ENCODE measurements at places on chromosomes 16 and 17.
A peak's percentile ranks its signal among the peaks of the same experiment; 100 is the strongest.

DNA sequence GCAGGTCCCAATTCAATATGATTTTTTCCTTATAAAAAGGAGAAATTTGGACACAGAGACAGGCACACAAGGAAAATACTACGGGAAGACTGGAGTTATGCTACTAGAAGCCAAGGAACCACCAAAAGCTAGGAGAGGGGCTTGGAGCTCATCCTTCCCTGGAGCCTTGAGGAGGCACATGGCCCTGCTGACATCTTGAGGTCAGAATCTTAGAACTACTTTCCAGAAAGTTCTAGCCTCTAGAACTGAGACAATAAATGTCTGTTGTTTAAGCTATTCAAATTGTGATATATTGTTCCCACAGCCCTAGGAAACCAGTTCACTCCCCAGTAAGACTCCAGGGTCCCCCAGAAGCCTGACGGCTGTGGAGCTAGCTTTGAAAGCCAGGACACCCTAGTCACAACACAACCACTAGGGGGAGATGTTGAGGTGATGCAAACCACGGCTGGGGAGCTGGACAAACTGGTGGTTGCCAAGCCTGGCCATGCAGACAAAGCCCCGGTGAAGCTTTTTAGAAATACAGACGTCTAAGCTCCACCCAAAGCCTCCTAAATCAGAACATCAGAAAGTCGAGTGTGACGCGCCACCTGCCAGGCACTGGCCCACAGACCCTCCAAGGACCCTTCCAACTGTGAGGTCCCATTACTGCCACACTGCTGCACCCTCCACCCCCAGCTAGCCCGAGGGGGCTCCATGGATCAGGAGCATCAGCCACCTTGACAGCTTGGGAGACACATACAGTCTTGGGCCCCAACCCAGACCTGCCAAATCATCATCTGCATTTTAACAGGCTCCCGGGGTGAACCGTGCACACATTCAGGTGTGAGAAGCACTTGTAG, 106.4 kb downstream of the SLC39A11 start:
- peak; percentile 64 for DNase-seq

GRCh38 chr17:64358261-64358788, 32.3 kb downstream of the PECAM1 start:
- DNase-seq = no peak

DNA sequence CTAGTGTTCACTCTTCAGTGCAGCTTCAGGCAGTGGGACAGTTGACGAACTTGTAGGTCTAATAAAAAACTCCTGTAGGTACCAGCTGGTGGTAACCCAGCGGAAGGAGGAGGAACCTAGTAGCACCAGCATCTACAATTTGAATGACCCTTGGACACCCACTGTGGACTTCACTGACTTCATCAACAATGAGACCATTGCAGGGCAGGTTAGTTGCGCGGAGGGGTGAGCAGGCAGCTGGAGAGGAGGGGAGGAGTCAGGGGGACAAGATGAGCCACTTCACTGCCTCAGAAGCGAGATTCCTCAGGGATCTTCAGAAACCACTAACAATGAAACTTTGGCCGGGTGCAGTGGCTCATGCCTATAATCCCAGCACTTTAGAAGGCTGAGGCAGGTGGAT, 22.3 kb downstream of the AOC3 start:
- DNase-seq = no peak

GRCh38 chr16:21300309-21301167, 22.4 kb upstream of the CRYM start:
- peak; percentile 47 for DNase-seq

- DNase-seq = no peak
Measured at GRCh38 chr17:41420134-41420533, 4.3 kb downstream of the KRT37 start.

DNA sequence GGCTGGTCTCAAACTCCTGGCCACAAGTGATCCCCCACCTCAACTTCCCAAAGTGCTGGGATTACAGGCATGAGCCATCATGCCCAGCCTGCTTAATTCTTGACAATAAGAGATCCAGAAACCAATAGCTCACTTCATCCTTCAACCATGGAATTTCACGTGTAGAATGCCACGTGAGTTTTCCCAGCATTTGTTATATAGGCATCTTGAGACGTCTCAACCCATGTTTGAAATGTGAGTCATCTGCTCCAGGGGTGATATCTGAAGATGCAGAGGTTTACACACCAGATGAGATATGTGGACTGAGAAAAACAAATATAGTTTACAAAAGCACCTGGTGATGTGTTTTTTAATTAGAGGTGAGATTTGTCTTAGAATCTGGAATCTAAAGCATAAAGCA, 7.1 kb downstream of the TEKT3 start:
- DNase-seq = no peak

GRCh38 chr17:74298778-74299177, 24.7 kb downstream of the DNAI2 start:
- DNase-seq = no peak

- no peak for DNase-seq
Measured at GRCh38 chr17:20092261-20092867, 83.2 kb downstream of the SPECC1 start.

DNA sequence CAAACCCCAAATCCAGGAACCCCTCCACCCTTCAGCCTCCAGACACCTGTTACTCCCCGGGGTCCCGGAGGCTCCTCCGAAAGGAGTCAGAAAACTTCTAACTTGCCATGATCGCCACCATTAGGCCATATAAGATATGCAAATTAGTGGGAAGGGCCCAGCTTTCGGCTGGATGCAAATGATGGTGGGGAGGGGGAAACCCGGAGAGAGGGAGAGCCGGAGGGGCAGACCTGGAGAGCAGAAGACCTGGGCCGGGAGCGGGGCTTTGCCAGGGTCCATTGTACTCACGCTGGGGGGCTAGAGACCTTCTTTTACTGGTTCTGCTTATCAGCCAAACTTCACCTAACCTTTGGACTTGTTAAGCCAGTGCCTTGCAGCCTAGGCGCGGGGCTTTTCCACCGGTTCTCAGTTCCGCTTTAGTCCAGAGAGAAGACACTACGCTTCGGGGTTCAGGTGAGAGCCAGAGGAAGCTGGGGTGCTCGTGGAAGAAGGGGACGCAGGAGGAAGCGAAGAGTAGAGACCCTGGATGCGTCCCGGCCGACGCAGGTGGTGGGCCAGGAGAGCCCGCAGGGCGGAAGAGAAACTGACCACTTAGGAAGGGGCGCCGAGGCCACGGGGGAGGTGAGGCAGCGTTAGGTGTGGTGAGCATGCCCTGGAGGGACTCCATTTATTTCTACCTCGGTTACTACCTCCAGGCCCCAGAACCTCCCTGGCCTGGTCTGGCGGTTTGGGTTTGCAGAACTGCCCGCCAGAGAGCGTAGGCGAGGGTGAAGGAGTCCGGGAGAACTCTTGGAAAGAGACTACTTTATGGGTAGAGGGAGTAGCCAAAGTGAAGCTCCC, at the start of gene HNF1B:
HNF1B (minus strand) TSS at position 99 of the 840 bp plus-strand sequence. CDS start 175 bp downstream, outside the sequence.
- peak; percentile 64 for DNase-seq

DNA sequence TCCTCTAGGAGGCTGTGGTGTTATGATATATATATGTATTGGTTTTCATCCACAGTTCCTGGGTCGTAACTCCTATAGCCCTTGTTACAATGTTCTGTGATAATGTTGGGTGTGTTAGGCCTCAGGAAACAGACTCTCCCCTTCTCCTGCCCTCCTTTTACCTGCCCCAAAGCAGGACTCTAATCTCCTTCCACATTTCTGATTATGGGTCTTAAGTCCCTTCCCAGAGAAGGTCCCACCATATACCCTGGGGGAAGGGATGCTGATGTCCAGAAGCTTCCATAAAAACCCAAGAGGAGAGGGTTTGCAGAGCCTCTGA, 450 bp upstream of the C1QBP start:
- DNase-seq = no peak

GRCh38 chr16:74774223-74775139, at the start of gene FA2H:
TSS of gene FA2H (minus strand) at chr16:74774820. CDS start at chr16:74774755, 65 bp downstream.
- peak; percentile 90 for DNase-seq

DNA sequence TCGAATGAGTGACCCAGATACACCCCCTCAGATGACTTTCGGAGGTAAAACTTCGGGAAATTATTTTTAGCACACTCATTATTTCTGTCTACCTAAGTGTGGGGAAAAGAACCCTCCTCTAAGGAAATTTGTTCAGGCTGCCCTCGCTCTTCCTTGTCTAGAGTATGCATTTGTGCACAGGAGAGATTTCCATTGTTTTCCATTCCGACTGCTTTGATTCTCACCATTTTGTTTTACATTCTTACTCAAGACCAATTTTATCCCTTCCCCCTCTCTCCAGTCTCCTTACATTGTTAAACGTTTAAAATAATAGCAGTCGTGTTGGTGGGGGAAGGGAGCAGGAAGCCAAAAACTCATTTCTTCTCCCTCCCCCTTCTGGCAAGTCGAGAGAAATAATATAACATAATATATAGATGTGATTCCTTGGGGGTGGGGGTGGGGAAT, 1.5 kb upstream of the CHD3 start:
- DNase-seq = no peak

- DNase-seq = no peak
Measured at GRCh38 chr17:6523809-6524355, 32.5 kb downstream of the PITPNM3 start.

Data from GM12892 (cell line).